ENCODE measurements at places on chromosomes 4 and X.
A peak's percentile ranks its signal among the peaks of the same experiment; 100 is the strongest.

DNA sequence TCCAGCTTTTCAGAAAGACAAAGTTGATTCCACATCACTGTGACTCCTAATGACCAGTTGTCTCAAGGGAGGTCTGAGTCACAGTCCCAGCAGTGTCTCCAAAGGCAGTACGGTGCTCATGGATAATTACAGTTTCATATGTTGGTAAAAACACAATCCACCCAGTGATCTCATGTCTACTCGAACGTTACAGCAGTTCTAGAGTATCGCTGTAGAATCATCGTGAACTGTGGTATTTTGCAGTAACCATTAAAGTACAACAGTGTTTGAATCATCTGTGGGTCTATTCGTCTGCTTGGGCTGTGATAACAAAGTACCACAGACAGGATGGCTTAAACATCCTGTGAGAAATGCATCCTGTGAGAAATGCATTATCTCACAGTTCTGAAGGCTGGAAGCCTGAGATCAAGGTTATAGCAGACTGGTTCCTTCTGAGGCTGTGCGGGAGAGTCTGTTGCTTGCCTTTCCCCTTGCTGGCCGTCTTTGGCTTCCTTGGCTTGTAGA is 121.1 kb upstream of the SORBS2 start:
- no peak for DNase-seq

DNA sequence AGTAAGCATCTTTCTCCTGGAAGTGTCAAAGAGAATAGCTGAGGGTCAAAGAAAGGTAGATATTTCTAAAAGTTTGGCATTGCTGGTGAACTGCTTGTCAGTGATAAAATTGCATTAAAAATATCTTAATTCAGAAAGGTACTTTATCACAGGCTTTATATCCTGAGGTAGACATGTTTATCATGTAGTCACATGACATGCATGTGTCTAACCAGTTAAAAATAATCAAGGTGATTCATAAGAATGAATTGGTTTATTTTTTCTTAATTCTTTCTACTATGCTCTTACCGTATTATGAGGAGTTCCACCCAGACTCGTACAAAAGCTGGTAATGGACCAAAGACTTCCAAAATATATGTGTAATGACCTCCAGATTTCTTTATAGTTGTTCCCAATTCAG is 6.1 kb downstream of the SLC7A11 start:
- no peak for DNase-seq

DNA sequence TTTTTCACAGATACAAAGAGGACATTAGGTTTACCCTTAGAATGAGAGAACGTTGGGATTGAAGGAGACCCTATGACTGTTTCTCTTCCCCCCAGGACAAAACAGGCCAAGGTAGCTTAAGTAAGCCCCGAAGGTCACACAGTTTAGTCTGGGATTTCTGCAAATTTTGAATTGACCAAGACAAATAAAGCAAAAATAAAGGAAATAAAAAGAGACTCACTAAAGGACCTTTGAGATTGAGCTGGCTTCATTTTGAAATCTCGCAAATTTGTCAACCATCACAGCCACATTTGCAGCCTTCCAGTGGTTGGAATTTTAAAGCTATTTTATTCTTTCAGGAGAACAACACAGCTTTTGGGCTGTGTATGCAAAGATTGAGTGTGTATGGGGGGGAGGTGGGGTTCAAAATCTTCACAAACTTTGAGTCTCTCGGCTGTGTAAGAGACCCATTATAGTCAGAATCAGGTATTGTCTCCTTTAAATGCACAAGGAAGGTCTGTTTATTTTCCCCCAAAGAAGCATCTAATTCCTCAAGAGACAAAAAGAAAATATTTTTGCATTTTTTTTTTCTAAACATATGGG is 4.2 kb downstream of the TMSB4X start:
- no peak for DNase-seq

- no peak for DNase-seq
These were observed 562.8 kb upstream of the AADAT start for GRCh38 chr4:170652571-170652970.

GRCh38 chr4:178137732-178138471 is 695.7 kb upstream of the AGA start:
- no peak for DNase-seq

- DNase-seq = no peak
These were observed 264.6 kb upstream of the FMR1 start for GRCh38 chrX:147646949-147647723.

GRCh38 chr4:114271031-114271430 is 291.6 kb upstream of the ARSJ start:
- no peak for DNase-seq

DNA sequence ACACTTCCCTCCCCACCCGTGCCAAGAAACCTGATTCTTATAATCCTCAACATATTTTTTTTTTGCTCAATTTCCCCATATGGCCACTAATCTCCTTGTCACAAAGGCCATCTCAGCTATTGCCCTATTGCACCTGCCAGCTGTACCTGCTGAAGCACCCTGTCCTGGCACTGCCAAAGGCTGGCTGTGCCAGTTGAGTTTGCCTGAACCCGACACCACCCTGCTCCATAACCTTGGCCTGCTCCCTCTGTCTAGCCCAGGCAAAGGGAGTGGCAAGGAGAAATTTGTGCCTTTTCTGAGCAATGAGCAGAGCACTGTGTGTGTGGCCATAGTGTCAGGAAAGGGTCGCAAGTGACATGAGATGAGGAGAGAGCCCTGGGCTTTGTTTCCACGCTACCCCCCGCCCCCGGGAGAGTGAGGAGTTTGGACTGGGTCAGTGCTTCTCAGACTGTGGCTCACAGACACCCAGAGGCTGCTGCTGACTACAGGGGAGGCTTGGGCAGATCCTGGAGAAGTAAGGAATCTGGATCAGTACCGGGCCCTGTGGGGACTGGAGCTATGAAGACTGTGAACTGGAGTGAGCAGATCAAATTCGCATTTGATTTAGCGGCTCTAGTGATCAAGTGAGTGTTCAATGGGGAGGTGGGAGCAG is 42.2 kb upstream of the HMGB3 start:
- no peak for DNase-seq

GRCh38 chr4:101236097-101236496 is 111.2 kb downstream of the PPP3CA start:
- no peak for DNase-seq

GRCh38 chr4:138494931-138495330 is 252.8 kb upstream of the SLC7A11 start:
- no peak for DNase-seq

- DNase-seq = peak; percentile 78
These were observed 104.9 kb downstream of the FAM53A start for GRCh38 chr4:1579001-1579900.

GRCh38 chrX:50000937-50001542 is 78.6 kb downstream of the CLCN5 start:
- no peak for DNase-seq

- no peak for DNase-seq
These were observed 134.4 kb upstream of the CPEB2 start for GRCh38 chr4:14867847-14868246.

DNA sequence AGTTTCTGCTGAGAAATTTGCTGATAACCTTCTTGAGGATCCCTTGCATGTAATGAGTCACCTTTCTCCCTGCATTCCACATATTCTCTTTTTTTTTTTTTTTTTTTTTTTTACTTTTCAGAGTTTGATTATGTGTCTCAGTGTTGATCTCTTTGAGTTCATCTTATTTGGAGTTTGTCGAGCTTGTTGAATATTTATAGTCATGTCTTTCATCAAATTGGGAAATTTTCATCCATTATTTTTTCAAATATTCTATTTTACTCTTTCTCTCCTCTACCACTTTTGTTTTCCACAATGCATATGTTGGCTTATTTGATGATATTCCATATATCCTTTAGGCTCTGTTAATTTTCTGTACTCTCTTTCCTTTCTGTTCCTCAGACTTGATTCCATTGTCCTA is 136.1 kb downstream of the MAD2L1 start:
- no peak for DNase-seq

GRCh38 chr4:89296896-89297295 is 10.7 kb downstream of the GPRIN3 start:
- no peak for DNase-seq

DNA sequence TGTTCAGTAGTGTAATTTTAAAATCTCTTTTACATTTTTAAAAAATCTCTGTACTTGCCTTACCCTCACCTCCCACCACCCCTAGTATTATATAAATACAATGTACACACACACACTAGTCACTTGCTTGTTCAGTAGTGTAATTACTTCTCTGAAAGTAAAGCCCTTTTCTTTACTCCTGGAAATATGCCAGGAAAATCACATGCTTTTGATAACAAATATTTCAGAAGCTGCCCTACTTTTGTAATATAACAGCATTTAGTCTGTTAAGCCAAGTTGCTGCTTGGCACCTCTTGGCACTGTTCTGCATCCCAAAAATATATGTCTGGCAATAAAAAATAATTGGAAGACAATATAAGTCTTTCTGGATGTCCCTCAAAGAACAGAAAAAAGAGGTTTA is 172.8 kb upstream of the APOOL start:
- DNase-seq = no peak

DNA sequence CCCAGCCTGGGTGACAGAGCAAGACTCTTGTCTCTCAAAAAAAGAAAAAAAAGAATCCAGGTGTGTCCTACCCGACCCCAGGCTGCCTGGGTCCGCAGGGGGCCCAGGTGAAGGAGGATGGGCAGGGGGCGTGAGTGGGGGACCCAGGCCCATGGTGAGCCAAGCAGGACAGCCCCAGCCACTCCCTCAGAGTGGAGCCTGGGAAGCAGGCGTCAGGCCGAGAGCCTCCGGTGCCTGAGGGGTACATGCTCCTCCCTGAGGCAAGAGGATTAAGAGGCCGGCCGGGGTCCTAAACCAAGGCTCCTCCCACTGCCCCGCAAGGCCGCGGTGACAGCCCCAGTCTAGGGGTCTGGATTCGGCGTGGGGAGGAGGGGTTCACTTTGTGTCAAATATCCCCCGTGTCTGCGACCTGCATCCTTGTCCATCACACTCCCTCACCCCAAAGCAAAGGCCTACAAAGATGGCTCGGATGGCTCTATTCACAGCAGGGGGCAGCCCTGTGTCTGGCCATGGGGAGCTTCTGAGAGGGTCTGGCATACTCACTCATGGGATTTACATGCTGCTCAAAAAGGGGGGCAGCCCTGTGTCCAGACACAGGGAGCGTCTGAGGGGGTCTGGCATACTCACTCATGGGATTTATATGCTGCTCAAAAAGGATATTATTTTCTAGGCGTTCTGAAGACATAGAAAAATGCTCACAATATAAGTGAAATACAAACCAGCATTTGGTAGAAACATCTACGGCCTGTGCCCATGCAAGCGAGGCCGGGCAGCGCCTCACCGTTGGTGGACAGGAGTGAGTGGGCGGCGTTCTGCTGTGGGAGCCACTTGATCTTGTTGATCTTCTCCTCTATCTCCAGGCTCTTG is 94.6 kb downstream of the PPP2R2C start:
- no peak for DNase-seq

DNA sequence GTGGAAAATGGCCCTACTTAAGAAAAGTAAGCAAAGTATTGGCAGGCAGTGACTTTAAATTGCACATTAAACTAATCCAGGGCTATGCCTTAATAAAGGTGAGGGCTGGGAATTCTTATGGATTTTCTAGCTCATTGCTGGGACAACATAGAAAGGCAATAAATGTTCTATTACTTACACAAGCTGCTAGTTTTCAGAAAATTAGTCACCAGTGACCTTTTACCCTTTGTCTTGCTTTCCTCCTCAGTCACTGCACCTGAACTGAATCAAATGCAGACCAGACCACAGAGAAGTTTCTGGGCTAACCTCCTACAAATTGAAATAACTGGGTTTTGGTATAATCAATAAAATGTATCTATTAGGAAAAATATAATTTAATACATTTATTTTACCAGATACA is 694.4 kb upstream of the FAM241A start:
- no peak for DNase-seq

DNA sequence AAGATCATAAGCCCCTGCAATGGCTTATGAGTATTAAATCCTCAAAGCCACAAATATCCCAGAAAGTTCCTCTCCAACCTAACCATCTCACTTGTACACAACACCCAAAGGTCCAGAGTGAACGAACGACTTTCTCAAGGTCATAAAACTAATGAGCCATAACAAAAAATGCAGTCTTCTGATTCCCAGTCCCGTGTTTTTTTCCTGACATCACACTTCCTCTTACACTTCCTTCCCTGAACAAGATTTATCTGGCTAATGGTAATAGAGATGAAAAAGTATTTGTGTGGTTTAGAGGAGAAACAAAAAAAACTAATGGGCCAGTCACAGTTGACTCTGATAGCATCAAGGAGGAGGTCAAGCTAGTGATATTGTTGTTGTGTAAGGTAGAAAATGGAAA is 99.5 kb upstream of the KLHL13 start:
- no peak for DNase-seq

- no peak for DNase-seq
These were observed 37.2 kb downstream of the MAP9 start for GRCh38 chr4:155339588-155339987.

GRCh38 chr4:54527532-54527931 is 130.2 kb upstream of the KIT start:
- no peak for DNase-seq

DNA sequence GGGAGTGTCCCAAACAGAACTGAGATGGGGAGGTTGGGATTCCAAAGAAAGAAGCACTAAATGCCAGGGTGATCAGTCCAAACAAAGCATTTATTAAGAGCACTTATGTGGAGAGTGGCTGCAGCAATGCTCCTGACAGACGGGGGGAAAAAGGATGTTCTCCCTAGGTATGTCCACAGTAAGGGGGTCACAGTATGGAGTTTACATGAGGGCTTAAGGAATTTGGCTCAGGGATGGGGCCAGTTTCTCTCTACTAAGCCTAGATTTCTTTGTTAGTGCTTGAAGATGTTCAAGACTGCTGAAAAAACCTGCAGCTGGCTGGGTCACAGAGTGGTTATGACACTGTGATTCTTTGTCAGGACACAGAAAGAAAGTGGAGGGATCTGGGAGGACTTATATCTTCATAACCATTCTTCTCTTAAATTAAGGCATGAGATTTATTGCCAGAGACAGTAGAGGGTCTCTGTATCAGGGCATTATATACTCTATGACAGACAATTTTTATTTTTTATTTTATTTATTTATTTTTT is 1468.0 kb downstream of the C4orf33 start:
- DNase-seq = no peak

DNA sequence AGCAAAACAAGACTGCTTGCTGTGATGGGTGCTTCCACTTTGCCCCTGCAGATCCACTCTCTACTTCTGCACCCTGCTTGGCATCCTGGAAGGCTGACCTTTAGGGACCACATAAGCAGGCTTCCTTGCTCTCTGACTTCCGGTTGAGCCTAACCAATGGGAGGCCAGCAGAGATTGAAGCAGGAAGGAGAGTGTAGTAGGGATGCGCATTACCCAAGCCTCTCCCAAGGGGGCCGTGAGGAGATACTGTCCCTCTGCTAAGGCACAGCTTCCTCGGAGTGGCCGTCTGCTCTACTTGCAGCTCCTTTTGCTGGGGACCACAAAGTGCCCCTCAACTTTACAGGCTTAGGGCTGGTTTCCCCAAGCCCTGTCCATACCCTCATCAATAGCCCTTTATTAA is 624.3 kb upstream of the TENM3 start:
- no peak for DNase-seq

Data from CD4-positive, alpha-beta T cell treated with Interferon gamma for 1 hour (primary cell).